ENCODE measurements at places on chromosomes 13 and 19.

- no peak for DNase-seq
Observed at GRCh38 chr13:67829641-67830040, 599.5 kb upstream of the PCDH9 start.

- no peak for DNase-seq
Observed at GRCh38 chr13:84668637-84669036, 786.4 kb upstream of the SLITRK1 start.

- no peak for DNase-seq
Observed at GRCh38 chr19:9627856-9628255, 6.8 kb upstream of the ZNF561 start.

DNA sequence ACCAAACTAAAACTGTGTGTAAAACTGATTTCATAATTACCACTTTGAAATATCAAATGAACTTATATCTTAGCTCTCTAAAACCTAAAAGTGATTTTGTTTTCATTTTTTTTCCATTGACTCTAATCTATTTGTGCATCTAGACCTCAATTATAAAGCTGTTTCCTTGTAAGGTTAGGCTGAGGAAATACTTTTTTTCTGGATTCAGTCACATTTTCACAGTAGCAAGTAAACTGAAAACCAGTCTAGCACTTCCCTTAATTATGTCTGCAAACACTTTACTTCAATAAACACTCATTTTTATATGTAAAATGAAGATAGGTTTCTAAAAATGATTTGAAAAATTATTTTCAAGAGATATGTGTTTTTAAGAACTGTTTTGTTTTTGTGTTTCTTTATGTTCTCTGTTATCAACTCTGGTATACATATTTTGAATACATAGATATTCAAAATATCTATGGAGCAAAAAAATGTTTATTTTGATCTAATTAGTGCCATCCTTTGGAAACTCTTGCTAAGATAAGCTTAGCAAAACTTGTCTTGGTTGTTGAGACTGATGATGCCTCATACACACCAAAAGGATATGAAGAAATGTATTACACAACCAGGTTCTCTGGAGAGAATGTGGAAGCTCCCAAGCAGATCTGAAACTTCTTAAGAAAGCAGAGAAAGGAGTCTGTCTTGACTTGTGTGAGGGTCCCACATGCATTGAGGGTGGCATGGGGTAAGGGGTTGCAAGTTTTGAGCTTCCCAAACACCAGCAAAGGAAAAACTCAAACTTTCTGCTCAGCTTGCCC, 1887.4 kb downstream of the PCDH9 start:
- DNase-seq: no peak

GRCh38 chr19:14187561-14187960, 18.4 kb downstream of the ADGRL1 start:
- no peak for DNase-seq

DNA sequence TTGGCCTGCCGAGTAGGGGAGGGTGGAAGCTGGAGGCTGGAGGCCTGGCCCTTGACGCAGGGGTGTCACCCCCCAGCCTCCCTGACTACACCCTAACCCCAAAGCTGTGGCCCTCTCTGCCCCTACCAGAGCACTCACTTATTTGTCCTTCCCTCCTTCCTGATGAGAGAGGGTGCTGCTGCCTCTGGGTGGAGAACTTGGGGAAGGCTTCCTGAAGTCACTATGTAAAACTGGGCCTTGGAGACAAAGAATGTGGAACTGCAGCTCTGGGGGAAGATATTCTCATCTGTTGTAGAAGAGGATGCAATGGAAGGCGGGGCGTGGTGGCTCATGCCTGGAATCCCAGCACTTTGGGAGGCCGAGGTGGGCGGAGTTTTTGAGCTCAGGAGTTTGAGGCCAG, 485.2 kb downstream of the ZNF536 start:
- peak; percentile 47 for DNase-seq

DNA sequence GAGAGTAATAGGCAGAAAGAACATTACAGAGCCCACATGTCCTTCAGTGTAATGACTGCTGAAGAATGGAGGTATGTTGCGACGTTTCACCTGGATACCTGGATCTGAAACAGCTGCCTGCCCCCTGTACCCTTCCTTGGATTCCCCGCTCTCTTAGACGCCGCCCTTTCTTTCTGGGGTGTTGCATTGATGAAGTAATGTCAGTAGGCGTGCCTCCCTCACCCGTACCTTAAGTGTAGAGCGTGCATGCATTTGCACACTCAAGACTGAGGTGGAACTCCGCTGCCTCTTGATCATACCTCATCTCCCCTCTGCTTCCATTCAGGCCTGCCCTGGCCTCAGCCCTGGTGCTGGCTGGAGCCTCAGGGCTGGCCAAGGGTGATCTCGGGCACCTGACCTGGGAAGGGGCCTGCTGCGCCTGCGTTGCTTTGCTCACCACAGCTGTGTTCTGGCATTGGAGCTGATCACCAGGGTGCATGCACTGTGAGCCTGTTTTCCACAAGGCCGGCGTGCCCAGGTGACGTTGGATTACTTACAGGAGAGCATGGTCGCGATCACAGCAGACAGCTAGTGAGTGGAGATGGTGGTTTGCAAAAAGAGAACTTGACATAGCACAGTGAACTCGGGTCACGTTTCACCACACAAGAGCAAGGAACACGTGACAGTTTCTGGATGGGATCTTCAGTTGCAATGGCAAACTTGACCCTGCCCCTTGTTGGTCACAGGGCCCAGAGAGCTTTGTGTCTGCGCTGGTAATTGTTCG, 99.0 kb downstream of the ARHGEF7 start:
- DNase-seq: peak; percentile 59

DNA sequence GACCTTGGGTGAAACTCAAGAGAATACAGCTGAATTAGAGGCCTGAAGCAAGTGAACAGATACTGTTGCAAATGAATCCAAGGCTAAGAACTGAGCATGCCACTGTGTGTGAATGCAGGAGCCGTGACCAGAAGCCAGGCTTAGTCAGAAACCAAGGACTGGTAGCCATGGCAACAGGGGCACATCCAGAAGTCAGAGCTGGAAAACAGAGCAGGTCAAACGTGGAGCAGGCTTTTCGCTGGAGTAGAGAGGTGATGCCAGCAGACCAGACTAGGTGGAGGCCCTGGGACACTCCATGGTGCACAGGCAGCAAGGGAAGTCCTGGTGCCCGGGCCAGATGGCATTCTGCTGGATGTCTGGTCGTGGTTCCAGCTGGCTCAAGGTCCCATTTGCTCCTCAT, 564.1 kb downstream of the PCDH9 start:
- no peak for DNase-seq

- peak; percentile 86 for DNase-seq
Observed at GRCh38 chr19:52453324-52454094, at the start of gene ZNF578. TSS of gene ZNF578 (plus strand) at chr19:52453553. CDS start at chr19:52501846, 48,293 bp downstream.

- no peak for DNase-seq
Observed at GRCh38 chr13:29958476-29958875, 108.1 kb upstream of the UBL3 start.

DNA sequence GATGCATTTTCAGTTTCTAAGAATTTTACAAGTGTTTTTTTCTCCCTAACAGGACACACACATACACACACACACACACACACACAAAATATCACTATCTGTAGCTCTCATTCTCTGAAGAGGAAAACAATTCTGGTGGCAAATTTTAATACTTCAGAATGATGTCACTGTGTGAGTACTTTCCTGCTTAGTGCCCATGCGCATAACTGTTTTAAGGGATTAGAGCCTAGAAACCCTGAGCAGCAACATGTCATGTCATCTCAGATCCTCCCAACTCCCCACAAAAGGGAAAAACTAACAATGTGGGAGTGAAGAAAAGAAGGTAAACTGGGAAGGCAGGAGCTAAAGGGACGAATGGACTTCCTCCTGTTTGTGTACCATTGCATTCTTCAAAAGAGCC, 401.2 kb downstream of the SPRY2 start:
- DNase-seq: no peak

GRCh38 chr13:93767917-93768409, 541.4 kb downstream of the GPC6 start:
- no peak for DNase-seq

GRCh38 chr13:37878921-37879320, 9.3 kb upstream of the TRPC4 start:
- no peak for DNase-seq

- no peak for DNase-seq
Observed at GRCh38 chr19:1501200-1501595, 10.2 kb downstream of the REEP6 start.

DNA sequence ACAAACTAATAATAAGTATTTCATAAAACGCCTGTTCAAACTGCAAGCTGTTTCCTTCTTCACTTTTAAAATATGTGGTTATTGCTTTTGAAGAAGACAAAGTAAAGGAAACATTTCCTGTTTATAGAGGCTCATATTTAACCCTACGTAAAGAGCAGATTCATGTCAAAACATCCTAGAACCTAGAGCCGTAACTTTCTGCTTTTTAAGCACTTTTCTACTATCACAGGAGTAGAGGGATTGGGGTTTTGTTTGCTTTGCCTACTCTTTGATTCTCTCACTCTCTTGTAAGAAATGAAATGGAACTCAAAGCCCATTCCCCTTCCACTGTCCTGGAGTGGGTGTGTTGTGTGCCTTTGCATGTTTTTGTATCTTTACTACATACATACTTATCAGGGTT, 54.0 kb upstream of the GPR183 start:
- no peak for DNase-seq

DNA sequence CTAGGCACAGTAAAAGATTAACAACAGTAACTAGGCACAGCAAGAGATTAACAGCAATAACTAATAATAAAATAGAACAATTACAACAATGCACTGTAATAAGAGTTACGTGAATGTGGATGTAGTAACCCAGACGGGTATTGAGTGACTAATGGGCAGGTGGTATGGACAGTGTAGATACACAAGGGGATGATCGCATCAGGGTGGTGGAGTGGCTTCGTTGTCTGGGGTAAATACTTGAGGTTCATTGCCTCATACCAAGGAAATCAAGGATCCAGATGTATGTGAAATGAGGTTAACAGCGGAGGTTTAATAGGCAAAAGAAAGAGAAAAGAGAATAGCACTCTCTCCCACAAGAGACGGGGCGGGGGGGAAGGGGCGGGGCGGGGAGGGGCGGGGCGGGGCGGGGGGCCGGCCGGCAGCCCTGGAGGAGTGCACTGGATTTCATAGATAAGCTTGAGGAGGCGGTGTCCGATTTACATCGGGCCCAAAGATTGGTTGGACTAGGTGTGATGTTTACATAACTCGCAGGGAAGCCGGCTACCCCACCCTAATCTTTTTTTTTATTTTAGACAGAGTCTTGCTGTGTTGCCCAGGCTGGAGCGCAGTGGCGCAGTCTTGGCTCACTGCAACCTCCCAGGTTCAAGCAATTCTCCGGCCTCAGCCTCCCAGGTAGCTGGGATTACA, 106.3 kb downstream of the KCTD15 start:
- no peak for DNase-seq

- no peak for DNase-seq
Observed at GRCh38 chr13:72383646-72384045, 343.8 kb downstream of the MZT1 start.

DNA sequence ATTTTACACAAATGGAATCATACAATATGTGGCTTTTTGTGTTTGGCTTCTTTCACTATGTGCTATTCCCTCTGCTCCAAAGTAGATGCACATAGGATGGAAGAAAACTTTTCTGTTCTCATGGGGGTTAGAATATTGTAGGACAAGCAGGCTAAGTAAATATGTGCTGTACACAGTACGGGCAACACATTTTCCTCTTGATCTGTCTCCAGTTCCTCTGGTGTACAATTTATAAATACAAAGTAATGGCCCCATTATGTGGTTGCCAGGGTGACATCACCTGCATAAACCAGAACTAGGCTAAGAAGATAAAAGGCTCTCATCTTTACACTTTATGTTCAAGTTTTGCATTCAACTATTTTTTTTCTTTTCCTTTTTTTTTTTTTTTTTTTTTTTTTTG, 41.0 kb upstream of the SOX21 start:
- no peak for DNase-seq

- DNase-seq: peak; percentile 64
Observed at GRCh38 chr13:113926951-113927660, 46.8 kb downstream of the C13orf46 start.

- no peak for DNase-seq
Observed at GRCh38 chr19:5870986-5871394, 650 bp upstream of the FUT5 start.

DNA sequence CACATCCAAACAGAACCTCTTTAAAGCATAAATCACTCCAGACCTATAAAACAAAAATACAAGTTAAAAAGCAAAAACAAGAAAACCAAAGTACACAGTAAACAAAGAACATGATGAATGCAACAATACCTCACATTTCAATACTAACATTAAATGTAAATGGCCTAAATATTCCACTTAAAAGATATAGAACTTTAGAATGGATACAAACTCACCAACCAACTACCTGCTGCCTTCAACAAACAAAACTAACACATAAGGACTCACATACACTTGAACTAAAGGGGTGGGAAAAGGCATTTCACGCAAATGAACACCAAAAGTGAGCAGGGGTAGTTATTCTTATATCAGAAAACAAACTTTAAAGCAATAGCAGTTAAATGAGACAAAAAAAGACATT, 44.9 kb upstream of the PABPC3 start:
- DNase-seq: no peak

- no peak for DNase-seq
Observed at GRCh38 chr19:19470579-19470978, 44.8 kb downstream of the TSSK6 start.

DNA sequence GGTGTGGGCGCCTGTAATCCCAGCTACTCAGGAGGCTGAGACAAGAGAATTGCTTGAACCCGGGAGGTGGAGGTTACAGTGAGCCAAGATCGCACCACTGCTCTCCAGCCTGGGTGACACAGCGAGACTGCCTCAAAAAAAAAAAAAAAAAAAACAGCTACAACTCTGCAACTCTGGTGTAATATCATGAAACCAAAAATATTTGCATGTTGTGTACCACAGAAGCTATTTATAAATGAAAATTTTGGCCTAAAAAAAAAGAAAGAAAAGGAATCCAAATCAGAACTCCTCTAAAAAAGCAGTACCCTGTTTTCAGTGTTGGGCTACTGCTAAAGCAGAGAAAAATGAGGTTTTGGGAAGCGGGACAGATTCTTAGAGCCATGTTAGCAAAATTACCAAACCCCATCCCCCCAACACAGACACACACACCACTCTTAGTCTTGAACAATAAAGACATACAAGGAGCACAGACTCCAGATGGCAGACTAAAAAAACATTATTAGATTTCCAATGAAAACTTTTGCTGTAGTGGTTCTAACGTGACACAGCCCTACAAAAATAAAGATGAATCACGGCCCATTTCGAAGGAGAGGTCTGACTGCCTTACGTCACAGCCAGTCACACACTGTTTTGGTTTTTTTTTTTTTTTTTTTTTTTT, 51.5 kb downstream of the INSR start:
- DNase-seq: no peak

GRCh38 chr19:47633996-47634395, 25.1 kb downstream of the BICRA start:
- DNase-seq: no peak

Data from sciatic nerve (tissue), 2 donors.